ENCODE measurements at places on chromosomes 2 and 18.
A peak's percentile ranks its signal among the peaks of the same experiment; 100 is the strongest.

- no peak for DNase-seq
Observed at GRCh38 chr2:226656367-226656766, 143.3 kb downstream of the IRS1 start.

DNA sequence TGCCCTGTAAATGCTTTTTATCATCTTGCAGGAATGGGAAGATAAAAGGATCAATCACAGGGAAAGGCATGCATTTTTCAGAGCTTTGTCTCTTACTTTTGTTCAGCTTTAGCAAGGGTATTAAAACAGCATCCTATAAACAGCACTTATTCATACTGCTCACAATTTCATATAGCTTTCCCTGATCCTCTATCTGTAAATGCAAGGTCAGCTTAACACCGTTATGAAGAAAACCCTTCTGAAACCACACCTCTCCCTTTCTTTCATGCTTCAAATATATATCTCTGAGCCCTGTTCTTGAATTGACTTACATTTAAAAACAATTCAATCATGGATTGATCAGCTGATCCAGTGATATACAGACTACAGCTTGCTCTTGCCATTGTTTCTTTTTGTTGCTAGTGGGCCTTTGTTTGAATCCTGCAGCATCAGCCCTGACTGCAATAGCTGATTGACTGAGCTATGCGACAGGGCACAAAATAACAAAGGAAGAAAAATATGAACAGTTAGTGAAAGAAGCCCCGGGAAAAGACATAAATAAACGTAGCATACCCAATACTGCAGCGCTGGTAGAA lies 795.5 kb upstream of the CDH2 start:
- no peak for DNase-seq

GRCh38 chr18:13625355-13625754 lies 101.0 kb downstream of the FAM210A start:
- no peak for DNase-seq

DNA sequence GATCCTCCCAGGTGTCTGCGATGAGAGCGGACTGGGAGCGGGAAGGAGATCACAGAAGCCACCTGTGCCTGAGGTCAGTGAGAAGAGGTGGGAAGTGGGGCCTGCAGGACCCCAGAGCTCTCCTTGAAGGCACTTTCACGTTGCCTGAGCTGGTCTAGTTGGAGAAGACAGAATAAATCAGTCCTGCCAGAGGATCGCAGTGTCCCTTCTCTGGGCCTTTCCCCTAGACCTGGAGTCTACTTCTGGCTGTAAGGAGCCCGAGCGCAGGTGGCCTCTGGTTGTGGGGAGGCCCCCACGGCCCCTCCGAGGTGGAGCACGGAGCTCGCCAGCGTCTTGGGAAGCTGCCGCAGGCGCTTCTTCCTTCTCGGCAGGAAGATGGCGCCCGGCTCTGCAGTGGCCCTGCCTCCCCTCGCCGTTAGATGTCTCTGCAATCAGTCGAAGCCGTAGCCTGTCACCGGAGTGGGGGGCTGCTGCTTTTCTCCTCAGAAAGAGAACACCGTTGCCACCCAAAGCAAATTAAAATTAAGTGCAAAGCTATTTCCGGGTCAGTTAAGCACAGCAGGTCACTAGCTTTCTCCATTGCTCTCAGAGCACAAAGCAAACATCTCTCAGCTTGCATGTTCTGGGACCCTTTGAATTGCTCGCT lies 212.0 kb upstream of the MYT1L start:
- no peak for DNase-seq

GRCh38 chr2:158135096-158135495 lies 33.4 kb downstream of the UPP2 start:
- no peak for DNase-seq

GRCh38 chr2:44171018-44171417 lies 2.3 kb downstream of the PPM1B start:
- no peak for DNase-seq

- no peak for DNase-seq
Observed at GRCh38 chr2:155368934-155369333, 670.4 kb downstream of the KCNJ3 start.

DNA sequence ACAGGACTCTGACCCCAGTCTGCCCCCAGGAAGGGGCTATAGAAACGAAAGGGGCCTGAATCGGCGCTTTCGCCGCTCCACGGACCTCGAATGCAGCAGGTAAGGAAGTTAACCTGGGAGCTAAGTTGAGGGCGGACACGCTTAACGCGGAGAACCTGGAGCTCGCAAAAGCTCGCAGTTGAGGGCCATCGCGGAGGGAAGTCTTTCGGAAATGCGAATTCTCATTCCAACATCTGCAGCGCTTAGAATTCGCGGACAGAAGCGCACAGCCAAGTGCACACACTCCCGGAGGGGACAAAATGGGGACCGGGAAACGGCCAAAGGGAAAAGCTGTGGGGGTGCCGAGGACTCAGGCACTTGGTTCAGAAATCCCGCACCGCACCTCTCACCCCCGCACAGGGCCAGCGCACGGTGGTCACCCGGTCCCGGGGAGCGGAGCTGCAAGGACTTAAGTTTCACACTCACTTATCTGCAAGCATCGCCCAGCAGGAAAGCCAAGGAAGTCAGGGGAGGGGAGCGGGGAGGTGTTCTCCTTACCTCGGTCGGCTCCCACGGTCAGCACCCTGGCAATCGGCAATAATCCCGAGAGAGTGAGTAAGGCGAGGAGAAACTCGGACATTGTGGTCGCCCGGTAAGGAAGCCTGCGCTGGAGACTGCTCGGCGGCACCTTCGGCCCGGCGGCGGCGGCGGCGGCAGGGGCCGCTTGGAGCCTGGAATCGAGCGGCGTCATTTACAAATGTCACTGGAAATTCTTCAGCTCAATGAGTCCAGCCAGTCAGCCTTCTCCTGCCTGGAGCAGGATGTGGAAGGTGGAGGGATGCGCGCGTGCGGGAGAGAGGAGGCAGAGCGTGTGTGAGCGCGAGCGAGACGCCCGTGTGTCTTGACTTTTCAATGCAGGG lies 456 bp downstream of the LRP1B start:
- DNase-seq = no peak

- DNase-seq = no peak
Observed at GRCh38 chr18:25927830-25928229, 162.6 kb downstream of the SS18 start.

- no peak for DNase-seq
Observed at GRCh38 chr18:61398961-61399705, 65.9 kb downstream of the CDH20 start.

- peak; percentile 34 for DNase-seq
Observed at GRCh38 chr2:135797497-135798274, 39.3 kb downstream of the LCT start.

- no peak for DNase-seq
Observed at GRCh38 chr2:64105670-64106461, 38.4 kb downstream of the PELI1 start.

GRCh38 chr2:219441451-219442255 lies 7.0 kb downstream of the SPEG start:
- no peak for DNase-seq

GRCh38 chr2:118855451-118856279 lies 8.2 kb upstream of the EN1 start:
- DNase-seq = peak; percentile 51

- no peak for DNase-seq
Observed at GRCh38 chr2:72914206-72914559, 3.1 kb upstream of the EMX1 start.

GRCh38 chr2:73979021-73979420 lies 5.7 kb upstream of the TET3 start:
- peak; percentile 62 for DNase-seq

GRCh38 chr18:50079571-50080295 lies 115.2 kb downstream of the MYO5B start:
- DNase-seq = no peak

GRCh38 chr2:196242131-196242620 lies 70.8 kb upstream of the STK17B start:
- DNase-seq = no peak

- DNase-seq = no peak
Observed at GRCh38 chr18:74230922-74231714, 60.6 kb downstream of the CYB5A start.

- DNase-seq = no peak
Observed at GRCh38 chr2:40786636-40787035, 334.7 kb upstream of the SLC8A1 start.

GRCh38 chr2:236689393-236689700 lies 119.7 kb downstream of the ACKR3 start:
- DNase-seq = no peak

DNA sequence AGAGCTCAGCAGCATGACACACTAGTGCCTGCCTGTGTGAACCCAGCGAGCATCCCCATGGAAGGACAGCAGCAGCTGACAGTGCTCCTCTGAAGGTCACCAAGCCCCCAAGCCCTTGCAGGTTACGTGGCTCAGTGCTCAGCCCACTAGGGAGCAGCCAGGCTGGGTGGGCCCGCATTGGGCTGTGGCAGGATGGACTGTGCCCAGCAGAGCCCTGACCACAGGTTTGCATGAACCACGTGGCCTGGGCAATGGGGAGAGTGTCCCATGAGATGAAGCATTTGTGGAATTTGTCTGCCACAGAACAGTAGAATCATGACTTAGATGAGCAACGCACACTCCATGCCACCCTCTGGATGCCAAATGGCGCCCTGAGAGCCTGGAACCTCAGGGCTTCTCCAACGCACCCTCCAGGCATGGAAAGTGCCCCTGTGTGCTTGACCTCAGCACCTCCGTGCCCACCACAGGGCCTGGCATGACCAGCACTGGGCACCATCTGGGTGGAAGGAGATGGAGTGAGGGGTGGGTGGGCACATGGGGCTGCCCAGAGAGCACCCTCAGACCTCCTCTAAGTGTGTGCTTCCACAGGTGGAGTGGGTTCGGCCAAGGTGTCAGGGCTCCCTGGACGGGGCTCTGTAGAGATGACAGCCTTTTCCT lies 216.1 kb upstream of the RAB6C start:
- DNase-seq = no peak

DNA sequence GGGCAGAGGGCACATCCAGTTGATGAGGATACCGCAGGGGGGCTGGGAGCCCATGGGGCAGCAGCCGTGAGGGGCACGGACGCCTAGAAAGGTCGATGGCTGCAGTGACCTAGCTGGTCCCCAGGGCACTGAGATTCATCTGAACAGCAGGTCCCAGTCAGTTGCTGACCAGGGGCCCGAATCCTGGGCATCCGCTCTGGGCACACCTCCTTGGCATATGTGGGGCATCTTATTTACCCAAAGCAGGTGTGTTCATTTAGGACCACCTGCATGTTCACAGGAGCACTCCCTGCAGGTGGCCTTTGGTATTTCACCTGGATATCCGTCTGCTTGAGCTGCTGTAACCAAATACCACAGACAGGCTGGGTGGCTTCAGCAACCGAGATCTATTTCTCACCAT lies 72.0 kb upstream of the ODC1 start:
- no peak for DNase-seq

GRCh38 chr18:77133835-77134496 lies 1.4 kb upstream of the MBP start:
- no peak for DNase-seq

DNA sequence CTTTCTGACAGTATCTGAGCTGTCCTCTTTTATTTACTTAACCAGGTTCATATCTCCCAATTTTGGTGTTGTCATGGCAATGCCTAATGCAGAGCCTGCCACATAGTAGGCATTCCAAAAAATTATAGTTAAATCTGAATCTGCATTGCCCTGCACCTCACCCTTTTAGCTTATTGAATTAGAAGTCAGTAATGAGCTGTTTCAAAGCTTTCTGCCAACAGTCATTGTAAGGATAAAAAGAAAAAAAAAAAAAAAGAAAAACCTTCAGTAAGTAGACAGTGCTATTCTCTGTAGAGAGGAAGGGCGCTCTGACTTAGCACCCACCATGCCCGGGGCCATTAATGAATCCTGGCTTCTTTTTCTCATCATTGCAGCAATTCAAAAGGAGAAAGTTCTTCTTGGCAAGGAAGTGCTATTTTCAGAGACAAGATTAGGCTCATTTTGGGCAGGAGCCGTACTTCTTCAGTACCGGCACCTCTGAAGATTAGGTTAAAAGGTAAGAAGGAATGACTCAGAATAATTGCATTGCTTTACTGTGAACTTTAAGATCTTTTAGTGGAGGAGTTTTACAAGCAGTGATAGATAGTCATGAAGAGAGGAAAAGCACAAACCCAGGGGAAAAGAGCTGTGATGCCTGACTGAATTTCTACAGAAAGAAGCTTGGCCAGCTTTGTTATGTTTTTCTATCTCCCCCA lies 2041.2 kb upstream of the PIK3C3 start:
- no peak for DNase-seq

DNA sequence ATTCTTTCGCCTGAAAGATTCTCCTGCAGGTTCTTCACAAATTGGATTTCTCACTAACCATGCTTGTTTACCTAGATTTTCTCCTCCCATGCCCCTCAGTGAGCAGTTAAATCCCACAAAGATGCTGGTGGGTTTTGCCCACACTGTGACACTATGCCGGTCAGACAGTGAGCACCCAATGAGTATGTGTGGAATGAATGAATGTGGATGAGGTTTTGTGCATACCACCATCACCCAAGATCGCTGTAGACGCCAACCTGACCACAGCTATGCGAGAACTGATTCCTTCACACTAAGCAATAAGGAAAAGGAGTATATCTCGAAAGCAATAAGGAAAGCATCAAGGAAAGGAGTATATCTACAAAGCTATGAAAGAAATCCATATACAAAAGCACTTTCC lies 116.7 kb downstream of the PID1 start:
- DNase-seq = no peak

DNA sequence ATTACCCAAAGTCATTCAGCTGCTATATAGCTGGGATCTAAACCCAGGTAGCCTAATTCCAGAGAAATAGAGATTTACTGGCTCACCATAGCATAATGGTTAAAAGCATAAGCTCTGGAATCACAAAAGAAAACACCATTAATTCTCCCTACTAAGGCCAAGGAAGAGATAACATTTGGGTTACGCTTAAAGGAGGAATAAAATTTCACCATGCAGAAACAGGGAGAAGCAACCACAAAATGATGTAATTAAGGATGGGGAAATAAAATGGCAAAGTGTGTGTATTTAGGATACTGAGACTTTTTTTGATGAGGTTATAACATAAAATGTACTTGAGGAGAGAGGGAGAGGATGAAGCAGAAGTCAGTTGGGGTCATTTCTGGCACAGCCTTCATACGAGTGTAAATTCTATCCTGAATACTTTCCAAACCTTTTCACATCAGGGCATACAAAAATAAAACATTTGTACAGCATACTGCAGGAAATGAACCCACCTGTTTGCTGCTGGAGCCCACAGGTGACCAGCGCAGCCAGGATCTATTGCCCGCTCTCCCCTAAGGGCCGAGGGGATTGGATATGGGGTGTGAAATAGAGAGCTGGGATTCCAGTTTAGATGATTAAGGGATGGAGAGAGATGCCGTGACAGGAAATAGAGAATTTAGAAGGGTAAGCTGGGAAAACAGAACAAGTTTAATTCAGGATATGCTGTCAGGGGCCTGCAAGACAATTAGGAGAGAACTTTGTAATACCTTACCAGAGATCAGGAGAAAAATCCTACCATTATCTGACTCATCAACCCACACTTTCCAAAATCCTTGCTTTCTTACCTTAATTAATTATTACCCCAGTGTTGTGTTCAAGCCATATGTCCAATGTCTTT lies 43.8 kb upstream of the SERTAD2 start:
- no peak for DNase-seq

GRCh38 chr2:216492597-216493333 lies 5.9 kb upstream of the RPL37A start:
- DNase-seq = no peak

GRCh38 chr18:58407649-58408407 lies 221.1 kb downstream of the ALPK2 start:
- DNase-seq = no peak

All from T-helper 1 cell (primary cell).